Forelimb muscle (tissue), 1 donor: ENCODE measurements at places on chromosomes 6 and 20.
A peak's percentile ranks its signal among the peaks of the same experiment; 100 is the strongest.

GRCh38 chr6:111119571-111120329, 32.4 kb downstream of the SLC16A10 start:
- DNase-seq: no peak

DNA sequence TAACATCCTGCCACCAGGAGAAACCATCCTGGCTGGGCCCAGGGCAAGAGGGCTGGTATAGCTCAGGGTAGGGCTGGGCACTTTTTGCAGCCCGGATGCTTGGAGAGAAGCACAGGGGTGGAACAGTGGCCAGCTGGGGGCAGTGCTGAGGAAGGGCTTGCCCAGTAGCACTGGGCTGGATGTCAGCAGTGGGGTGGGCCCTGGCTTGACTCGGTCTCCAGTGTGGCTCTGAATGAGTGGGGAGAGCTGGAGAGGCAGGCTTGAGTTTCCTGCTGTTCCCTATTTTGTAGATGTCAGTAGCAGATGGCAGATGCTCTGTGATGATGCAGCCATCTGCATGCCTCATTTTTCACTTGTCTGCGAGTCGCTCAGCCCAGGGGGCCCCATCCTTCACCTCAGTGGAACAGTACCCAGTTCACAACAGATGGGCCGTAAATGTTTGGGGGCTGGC, 56.3 kb upstream of the TULP1 start:
- no peak for DNase-seq

DNA sequence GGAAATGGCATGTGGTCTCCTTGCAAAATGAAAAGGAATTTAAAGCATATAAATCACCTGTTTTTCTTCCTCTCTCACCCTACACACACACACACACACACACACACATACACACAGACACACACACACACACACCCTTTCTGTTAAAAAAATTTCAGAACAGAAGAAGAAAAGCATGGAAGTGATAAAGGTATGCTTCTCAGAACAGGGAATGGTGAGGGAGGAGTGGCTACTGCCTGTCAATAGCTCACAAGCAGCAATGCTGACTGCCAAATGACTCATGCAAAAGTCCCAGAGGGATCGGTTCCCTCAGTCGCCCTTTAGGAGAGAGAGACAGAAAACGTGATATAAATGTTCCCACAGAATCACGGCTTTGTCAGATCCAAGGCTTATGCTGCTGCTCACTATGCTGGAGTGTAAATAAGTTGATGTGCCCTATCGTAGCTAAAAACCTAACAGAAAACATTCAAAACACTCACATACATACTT, 102.6 kb downstream of the IBTK start:
- peak; percentile 36 for DNase-seq

GRCh38 chr6:44626616-44627015, 239.1 kb downstream of the CDC5L start:
- no peak for DNase-seq

DNA sequence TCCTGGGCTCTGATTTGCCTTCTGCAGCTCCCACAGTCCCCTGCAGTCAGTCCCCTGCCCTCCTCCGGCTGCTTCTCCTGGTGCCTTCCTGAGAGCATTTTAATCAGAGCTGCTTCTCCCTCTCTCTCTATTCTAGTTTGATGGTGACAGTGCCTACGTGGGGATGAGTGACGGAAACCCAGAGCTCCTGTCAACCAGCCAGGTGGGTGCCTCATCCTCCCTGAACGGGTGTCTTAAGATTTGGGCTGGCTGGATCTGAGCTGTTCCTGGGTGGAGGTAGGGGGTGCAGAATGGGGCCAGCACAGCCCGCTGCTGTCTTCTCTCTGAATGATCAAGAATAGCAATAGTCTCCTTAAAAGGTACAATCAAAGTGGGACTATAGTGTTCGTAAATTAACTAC, 58.6 kb downstream of the TOX2 start:
- no peak for DNase-seq

GRCh38 chr6:100267721-100268123, 197.0 kb downstream of the SIM1 start:
- no peak for DNase-seq

DNA sequence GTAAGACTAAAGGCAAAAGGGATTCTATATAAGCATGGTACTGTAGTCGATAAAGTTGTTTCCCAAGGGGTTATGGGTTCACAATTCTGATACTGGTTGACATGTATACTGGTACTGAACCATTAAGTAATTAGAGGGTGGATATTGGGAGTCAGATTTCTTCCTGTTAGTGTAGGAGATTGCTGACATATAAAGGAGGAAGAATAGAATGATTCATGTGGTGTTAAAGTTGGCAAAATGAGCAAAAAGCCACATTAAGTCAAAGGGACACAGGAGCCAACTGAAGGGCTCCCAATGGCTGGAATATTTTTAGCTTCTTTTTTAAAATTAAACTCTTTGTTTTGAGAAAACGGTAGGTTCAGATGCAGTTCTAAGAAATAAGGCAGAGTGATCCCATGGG, 161.8 kb upstream of the PRND start:
- no peak for DNase-seq

DNA sequence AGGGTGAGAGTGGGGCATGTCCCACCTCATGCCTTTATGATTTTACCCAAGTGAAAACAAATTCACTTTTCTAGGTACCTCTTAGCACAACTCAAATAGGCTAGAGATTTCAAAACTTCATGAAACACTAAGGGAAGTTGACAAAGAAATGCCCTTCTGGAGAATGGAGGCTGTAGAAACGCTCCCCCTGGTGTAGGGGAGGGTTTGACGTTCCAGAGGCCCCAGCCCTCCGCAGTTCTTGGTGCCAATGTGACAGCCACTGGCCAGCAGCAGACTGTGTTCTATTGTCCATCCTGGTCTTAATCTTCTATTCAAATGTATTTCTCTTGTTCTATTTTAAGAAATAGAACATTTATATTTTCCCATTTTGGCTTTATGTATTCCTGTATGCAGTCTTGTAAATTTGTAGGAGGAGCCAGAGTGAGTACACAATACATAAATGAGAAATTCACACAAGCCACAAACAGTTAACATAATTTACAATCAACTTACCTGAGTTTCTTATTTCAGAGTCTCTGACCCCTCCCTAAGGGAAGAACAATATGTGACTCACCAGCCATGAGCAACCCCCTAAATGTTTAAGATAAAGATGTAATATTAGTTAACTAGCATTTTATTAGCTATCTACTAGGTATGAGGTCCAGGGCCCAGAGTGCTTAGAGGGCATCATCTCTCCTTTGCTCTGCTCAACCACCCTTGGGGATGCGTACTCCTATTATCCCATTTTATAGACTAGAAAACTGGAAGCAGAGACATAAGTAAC, 8.8 kb upstream of the MUC21 start:
- no peak for DNase-seq

GRCh38 chr20:57415771-57416170, 24.6 kb downstream of the RBM38 start:
- DNase-seq: no peak

DNA sequence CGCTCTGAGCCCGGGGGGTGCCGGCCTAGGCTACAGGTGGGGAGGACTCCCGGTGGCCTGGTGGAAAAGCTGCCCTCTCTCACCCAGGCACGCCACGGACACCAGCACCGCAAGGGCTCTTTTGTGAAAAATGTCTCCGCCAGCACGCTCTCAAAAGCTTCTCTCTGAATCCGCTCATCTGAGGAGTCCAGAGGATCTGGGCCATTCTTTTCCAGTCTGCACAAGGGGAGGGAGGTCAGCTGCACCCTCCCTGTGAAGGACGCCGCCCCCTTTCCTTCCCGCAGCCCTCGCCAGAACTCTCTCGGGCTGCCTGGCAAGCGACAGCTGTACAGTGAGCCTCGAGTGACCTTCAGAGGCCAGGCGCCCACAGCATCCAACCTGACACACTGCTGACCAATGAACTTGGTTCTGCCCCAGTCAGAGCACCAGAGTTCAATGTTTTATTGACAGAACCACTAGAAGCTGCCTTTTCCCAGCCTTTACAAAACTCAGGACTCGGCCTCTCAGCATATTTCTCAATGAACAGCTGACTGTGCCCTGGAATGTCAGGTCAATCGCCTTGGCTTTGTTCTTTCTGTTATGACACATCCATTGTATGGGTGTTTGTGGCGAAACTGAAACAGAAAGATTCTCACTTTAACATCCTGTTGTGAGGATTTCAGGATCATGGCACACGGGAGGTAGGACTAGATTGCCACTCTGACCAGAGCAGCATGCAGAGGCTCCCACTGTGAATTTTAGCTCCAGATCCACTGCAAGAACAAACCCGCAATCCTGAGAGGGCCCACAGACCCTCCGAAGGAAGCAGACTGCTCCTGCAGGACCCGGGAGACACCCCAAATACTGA, 26.7 kb downstream of the SERPINB9 start:
- no peak for DNase-seq

- no peak for DNase-seq
These were observed 493.7 kb downstream of the BTBD3 start for GRCh38 chr20:12411246-12411940.

DNA sequence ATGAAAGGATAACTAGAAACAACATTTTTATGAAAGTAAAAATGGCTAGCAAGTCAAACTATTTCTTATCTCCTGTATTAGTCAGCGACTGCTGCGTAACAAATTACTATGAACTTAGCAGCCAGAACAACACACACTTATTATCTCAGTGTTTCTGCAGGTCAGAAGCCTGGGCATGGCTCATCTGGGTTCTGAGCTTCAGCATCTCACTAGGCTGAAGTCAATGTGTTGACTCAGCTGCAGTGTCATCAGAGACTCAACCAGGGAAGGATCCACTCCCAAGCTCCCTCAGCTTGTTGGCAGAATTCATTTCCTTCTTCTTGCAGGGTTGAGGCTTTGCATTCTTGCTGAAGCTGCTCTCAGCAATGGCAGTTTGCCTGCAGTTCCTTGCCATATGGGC, 33.2 kb upstream of the IGF2R start:
- DNase-seq: no peak

DNA sequence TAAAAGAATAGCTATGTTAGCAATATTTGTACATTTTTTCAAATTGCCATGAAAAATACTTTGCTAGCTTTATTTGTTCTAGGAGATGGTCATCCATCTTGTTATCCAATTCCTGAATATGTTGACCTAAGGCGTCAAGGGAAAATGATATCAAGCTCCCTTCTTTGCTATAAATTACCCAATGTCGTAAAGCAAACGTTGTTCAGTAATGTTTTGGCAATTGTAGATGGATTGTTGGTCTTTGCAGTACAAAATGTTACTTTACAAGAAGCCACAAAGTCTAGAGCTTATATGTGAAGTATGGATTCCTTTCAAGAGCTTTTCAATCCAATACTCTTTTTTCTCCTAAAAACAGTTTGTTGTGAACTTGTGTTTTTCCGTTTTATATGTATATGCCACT, 3.3 kb downstream of the NCR2 start:
- no peak for DNase-seq

GRCh38 chr20:21372016-21372415, 25.3 kb downstream of the NKX2-4 start:
- DNase-seq: no peak

- DNase-seq: no peak
These were observed 103.5 kb downstream of the TINAG start for GRCh38 chr6:54411767-54412166.

GRCh38 chr6:28303570-28303969, 22.2 kb downstream of the PGBD1 start:
- no peak for DNase-seq

DNA sequence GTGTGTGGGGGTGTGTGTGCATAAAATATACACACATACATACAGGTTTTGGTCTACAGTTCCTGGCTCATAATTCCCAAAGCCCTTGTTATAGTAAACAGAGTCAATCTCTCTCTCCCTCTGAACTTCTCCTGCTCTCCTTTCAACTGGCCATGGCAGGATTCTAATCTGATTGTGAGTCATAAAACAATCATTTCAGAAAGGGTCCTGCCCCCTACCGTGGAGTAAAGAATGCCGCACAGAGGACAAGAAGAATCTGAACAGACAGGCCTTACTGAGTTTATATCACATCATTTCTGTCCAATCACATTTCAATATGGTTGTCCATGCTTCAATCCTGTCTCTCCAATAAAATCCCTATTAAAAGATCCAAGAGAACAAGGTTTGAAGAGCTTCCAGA, 416.9 kb downstream of the FRK start:
- DNase-seq: no peak

GRCh38 chr20:2778602-2779321, 21.7 kb downstream of the CPXM1 start:
- DNase-seq: no peak

DNA sequence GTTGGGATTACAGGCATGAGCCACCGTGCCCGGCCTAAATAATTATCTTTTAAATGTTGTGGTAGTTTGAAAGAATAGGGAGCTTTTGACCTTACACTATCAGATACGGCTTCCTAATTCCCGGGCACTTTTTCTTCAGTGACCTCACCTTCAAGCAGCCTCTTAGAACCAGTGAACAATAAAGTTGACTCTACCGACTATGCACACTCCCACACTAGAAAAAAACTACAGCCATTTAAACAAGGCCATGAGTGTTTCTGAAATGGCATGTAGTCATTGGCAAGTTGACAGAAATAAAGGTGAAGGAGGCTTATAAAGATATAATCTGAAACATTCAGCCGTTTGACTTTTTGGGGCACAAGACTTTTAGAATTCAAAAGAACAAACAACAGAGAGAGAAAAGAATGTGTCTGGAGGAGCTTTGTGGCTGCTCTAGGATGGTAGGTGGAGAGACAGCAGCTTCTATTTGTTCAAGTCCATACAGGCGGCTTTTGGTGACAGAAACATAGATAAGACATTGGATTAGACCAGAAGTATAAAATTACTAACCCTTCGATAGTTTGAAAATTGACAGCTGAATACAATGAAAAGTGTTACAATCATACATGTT, 75.2 kb downstream of the GJA1 start:
- DNase-seq: no peak

- DNase-seq: no peak
These were observed 98.7 kb downstream of the SLC16A10 start for GRCh38 chr6:111185954-111186353.

- DNase-seq: no peak
These were observed 495.4 kb downstream of the BTBD3 start for GRCh38 chr20:12413116-12413515.

GRCh38 chr20:57435498-57436222, 44.5 kb downstream of the RBM38 start:
- no peak for DNase-seq

DNA sequence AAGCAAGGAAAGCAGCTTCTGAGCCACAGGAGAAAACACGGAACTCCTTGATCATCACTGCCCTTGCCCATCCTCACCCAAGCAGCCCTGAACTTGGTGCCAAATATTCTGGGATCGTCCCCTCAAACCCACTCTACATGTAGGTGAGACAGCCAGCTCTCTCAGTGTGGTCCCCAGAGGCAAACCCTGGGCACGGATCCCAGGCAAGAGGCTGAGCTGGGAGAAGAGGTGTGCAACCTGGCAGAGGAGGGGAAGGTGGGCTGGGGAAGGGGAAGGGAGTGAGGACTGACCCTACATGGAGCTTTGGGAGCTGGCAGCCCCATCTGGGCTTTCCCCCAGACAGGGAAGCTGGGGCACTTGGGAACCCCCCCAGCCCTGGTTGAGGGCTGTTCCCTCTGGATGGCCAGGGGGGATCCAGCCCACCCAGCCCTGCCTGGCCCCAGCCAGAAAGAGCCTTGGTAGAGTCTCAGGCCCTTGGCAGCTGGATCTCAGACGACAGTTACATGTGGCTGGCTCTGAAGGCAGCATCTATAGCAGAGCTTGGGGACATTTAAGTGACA, 186.2 kb upstream of the CST7 start:
- no peak for DNase-seq
